8988T (cell line): ENCODE measurements at places on chromosomes 11 and 22.

GRCh38 chr11:120581313-120581712 is 69.8 kb downstream of the GRIK4 start:
- DNase-seq = no peak

DNA sequence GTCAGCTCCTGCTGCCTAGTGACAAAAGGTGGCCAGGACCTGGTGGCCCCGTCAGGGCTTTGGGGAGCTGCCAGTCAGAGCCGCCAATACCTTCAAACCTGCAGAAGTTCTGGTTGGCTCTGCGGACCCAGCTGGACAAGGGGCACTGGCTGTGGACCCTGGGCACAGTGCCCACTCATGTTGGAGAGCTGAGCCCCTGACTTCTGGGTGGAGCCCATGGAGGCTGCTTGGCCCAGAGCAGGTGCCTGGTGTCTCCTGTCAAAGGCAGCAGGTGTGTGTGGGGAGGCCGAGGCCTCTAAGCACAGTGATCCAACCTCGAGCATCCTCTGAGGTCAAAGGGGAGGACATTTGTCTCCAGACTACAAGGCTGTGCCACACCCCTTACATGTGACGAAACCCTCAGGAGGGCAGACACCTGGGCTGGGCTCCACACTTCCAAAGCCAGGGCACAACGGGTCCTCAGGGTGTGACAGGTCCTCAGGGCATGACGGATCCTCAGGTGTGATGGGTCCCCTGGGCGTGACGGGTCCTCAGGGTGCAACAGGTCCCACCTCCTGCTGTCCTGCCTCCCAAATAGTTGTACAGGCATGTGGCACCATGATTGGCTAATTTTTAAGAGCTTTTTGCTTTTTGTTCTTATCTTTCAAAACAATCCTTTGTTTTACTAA is 37.0 kb downstream of the MUC2 start:
- DNase-seq = no peak

GRCh38 chr11:64235437-64236161 is 1.2 kb downstream of the VEGFB start:
- DNase-seq = no peak

DNA sequence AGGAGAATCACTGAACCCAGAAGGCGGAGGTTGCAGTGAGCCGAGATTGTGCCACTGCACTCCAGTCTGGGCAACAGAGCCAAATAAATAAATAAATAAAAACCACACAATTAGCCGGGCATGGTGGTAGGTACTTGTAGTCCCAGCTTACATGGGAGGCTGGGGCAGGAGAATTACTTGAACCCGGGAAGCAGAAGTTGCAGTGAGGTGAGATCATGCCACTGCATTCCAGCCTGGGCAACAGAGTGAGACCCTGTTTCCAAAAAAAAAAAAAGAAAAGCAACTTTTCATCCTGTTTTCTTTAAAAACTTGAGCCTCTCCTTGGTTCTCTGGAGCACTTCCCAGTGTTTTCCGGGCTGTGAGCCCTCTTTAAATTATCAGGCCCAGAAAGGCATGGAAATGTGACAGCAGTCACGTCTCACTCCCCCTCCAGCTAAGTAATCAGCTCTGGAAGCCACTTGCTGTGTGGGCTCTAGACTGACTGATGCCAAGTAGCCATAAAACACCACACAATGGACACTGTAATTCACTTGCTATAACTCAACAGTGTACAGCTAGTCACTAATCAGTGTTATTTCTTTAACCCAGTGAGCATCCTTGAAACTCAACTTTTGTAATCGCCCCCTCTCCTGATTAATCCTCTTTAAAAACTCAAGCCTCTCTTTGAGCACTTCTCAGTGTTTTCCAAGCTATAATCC is 13.0 kb upstream of the MCHR1 start:
- DNase-seq = no peak

GRCh38 chr22:44187652-44188230 is 7.0 kb downstream of the PARVG start:
- no peak for DNase-seq

DNA sequence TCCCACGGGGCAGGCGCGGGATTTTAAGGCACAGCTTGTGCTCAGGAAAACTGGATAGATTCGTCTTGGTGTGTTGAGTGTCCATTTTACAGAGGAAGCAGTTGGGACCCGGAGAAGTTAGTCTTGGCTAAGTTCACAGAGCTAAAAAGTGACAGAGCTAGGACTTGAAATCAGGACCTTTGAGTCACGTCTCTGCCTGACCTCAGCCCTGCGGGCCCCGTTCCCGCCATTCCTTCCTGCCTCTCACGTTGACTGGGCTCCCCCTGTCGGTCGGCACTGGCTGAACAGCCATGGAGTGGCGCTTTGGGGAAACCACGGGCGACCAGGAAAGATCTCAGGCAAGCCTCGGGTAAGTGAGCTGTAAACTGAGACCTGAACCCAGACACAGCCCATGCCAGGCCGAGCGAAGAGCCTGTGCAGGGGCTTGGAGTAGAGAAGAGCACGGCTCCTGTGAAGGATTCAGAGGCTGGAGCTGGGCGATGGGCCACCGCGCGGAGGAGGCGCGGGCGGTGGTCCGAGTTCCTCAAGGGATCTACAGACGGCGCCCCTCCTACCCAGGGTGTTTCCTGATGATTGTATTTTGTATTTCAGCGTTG is 54.1 kb downstream of the WNT11 start:
- peak; percentile 93 for DNase-seq
